Tibial artery (tissue), 4 donors: ENCODE measurements at places on chromosomes 5 and 9.

DNA sequence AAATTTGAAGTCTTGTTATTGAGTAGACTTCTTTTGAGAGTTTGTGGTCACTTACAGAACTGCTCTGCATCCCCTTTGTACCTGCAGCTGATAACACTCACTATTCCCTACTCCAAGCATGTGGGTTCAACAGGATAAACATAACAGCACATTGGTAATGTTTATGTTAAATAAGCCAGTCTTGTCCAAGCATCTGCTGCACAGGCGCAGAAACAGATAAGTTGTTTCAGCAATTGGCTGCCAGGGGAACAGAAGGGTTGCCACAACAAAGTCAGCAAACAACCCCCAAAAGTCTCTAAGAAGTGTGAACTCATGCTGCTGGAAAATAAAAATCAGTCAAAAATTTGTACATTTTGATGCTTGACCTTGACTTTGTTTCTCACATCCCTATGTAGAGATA lies 174.6 kb downstream of the GDNF start:
- DNase-seq: no peak

DNA sequence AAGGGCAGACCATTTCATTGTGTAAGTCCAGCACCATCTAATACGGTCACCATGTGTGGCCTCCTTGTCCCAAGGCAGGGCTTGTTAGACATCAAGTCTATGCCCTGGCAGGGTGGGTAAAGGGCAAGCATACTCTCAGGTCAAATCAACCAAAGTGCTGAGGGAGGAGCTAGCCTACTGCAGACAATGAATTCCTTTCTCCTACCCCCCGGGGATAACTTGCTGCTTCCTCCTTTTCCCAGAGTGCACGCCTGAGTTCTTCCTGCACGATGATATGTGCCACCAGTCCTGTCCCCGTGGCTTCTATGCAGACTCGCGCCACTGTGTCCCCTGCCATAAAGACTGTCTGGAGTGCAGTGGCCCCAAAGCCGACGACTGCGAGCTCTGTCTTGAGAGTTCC lies 71.4 kb downstream of the RFK start:
- DNase-seq: no peak

GRCh38 chr5:39082995-39083394 lies 8.8 kb upstream of the RICTOR start:
- no peak for DNase-seq

- DNase-seq: no peak
Measured at GRCh38 chr9:125633116-125633745, 73.8 kb downstream of the MAPKAP1 start.

DNA sequence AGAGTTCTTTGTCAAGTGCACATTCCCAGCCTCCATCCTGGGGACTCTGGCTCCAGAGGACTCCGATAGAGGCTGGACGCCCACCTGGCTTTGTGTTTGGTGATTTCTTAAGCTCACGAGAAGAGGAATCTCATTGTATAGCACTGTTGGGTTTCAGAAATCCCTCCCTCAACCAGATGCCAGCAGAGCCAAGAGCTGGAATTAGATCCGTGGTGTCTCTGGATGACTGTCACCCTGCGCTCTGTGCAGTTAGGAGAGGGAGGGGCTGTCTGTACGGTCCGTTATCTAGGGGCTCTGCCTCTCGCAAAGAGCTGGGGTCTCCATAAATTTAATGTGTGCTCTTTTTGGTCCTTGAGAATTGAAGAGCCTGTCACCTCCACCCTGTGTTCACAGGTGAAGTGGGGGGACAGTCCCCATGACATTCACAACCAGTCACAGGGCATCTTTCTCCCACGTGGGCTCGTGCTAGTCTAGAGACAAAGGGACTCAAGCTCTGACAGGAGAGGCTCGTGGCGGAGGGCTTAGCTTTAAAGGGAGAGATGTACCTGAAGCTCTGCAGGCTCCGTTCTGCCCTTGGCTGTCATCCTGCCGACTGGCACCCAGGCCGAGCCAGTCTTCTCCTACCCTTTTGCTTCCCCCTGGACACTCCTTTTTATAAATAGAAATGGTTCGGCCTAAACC lies 41.4 kb downstream of the FAM78A start:
- no peak for DNase-seq

DNA sequence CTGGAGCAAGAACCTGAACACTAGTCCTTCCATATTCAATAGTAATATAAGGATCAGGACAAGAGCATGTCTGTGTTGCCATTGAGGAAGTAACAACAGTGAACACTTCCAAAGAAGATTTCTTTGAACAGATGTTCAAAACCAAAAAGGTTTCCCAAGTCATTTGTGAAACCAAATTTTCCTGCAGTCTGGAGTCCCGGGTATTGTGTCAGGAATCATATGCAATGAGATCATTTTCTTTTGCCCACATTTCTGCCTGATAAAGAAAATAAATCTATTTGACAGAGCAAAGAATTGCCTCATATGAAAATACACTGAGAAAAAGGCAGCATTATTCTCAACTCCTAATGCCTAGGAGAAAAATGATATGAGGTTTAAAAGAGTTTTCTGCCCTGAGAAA lies 151.7 kb downstream of the SNX18 start:
- DNase-seq: no peak

- no peak for DNase-seq
Measured at GRCh38 chr9:127723444-127723843, 7.6 kb downstream of the TTC16 start.

- no peak for DNase-seq
Measured at GRCh38 chr9:135949501-135950134, 11.6 kb downstream of the UBAC1 start.

GRCh38 chr5:150219142-150219541 lies 29.3 kb downstream of the SLC6A7 start:
- DNase-seq: no peak

- peak; percentile 5 for DNase-seq
Measured at GRCh38 chr5:138963763-138964371, 88.7 kb upstream of the LRRTM2 start.

DNA sequence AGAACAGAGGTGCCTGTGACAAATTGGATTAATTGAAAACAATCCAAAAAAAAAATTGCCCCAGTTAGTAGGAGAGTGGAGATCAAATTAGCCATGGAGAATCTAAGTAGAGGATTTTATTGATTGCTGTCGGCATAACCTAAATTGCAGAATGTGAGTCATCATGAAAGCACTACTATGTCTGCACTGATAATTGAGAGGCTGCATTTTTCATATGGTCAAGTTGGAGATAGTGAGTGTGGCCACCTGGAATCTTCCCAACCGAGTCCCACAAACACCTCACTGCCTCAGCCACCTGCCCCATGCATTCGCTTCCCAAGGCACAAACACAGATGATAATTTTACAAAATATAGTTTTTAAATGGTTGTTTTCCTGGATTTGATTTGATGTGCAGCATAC lies 123.7 kb downstream of the NTRK2 start:
- DNase-seq: no peak

DNA sequence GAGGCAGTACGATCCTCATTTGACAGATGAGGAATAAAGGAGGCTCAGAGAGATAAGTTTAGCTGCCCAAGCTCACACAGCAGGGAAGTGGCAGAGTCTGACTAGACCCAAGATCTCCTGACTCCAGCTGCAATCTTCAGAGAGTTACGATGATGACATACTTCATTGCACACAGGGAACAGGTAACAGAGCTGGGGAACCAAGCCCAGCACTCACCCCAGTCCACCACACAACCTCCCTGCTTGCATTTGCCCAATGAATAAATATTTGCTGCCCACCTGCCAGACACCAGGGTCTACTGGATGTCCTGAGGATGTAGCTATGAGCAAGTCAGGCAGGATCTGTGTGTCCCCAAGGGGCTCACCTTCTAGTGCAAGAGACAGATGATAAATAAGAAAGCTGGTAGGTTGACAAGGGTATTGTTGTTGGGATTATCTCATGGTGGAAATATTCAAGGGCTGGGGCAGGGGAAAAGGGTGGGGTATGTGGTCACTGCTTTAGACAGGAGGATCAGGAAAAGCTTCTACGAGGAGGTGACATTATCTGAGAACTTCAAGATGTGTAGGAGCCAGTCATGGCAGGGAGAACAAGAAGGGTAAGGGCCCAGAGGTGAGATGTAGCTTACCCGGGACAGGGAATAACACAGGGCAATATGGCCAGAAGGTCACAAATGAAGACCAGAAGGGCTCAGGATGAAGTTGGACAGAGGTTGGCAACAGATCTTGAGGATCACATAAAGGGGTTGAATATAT lies 28.6 kb upstream of the CPEB4 start:
- no peak for DNase-seq

DNA sequence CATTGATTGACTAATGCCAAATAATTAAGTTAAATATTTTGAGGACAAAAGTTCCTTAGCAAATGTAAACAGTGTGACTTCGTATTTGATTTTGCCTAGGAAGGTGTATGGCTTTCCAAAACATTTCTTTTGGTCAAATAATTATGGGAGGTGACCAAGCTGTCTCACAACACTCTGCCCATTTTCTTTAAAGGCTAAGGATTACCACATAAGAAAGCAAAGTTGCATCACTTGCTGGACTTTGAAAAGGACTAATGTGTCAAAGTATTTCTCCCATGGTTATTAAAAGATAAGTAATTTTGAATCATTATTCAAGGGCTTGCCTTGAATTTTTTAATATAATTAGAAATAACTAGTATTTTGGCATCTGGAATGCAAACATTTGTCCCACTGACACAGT lies 74.7 kb downstream of the HAPLN1 start:
- no peak for DNase-seq

DNA sequence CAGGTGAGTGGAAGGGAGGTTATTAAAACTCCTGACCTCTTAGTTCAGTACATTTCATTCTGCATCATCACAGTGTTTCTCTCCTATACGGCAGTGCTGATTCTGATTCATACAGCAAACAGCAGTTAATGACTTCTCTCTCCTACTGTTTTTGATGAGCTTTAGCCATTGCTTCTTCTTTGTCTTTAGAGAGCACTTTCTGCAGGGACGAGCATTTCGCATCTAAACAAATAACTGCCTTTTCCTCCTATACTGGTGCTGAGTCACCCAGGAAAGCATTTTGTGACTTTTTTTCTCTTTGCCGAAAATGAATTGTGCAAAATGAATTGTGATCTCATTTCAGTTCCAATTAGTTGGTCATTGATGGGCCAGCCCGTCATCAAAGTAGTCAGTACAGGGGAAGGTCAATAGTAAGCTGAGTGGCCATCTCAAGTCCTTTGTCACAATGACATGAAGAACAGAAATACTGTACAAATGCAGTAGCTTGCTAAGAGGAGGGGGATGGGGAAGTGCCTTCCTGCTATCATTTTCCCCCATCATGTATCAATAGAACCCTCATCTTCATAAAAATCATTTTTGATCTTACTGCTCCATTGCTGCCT lies 98.5 kb downstream of the INSYN2B start:
- DNase-seq: no peak

GRCh38 chr5:87116825-87117512 lies 150.7 kb upstream of the RASA1 start:
- no peak for DNase-seq

- no peak for DNase-seq
Measured at GRCh38 chr9:104882566-104882965, 45.4 kb downstream of the ABCA1 start.

DNA sequence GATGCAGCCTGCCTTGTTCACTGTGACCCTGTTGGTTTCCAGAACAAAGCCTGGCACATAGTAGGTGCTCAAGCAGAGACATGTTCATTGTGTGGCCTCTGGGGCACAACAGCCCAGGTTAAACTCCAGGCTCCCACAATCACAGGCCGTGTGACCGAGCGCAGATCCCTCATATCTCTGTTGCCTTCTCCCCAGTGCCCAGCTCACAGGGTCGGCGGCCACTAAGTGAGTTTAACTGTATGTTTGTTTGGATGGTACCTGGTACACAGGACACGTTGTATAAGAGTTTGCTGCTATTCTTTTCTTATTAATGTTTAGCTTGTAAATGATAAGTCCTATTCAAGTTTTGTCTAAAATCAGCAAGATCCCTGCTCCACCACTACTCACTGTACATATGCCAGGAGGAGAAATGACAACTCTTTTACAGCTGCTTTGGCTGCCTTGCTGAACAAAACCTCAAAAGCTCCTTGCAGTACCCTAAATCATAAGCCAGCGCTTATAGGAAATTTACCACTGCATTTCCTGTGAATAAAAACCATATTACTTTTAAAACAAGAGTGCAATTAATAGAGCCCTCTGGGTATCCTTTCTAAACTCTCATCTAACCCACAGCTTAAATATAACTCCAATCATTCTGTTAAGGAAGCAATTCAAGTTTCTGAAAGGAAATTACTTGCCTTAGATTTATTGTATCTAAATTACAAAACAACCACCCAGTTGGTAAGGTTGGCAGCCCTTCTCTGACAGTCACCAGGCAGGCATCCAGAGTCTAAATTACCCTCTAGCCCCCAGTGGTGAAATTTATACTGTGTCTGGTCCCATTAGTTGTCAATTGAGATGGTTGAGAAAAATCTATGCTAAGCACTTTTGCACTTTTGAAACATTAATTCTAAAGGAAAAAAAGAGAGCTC lies 379.4 kb downstream of the SEMA5A start:
- no peak for DNase-seq

GRCh38 chr5:172548311-172548731 lies 92.7 kb upstream of the NEURL1B start:
- DNase-seq: no peak

DNA sequence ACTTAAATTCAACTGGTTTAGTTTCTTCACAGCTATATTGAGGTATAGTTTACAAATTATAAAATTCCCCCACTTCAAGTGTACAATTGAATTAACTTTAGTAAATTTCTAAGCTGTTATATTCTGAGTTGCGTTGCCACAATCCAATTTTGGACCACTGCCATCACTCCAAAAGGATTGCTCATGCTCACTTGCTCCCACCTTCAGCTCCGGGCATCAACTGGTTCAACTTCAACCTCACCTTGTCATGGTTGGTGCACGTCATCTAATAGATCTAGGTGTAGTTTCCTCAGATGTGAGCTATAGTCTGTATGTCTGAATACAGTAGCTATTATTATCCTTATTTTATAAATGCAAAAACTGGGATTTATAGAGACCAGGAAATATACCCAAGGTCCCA lies 942.5 kb upstream of the WWC1 start:
- no peak for DNase-seq

- no peak for DNase-seq
Measured at GRCh38 chr9:95385521-95385920, 68.0 kb upstream of the FANCC start.

GRCh38 chr5:172876578-172876977 lies 42.5 kb downstream of the ERGIC1 start:
- DNase-seq: no peak

DNA sequence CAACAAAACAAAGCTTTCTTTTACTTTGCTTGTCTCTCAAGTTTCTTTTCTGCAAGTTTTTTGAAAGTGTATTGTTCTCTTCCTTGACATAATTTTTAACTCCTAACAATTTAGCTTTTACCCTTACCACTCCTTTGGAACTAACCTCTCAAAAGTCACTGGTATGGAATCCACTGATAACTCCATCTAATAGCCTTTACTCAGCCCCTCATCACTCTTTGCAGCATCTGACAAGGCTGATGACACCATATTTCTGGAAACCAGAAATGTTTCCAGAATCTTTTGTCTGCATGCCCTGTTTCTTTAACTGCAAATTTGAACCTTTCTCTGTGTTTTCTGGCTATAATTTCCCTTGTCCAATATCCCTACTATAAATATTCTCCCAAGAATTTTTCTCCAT lies 46.5 kb downstream of the ZNF474 start:
- no peak for DNase-seq

DNA sequence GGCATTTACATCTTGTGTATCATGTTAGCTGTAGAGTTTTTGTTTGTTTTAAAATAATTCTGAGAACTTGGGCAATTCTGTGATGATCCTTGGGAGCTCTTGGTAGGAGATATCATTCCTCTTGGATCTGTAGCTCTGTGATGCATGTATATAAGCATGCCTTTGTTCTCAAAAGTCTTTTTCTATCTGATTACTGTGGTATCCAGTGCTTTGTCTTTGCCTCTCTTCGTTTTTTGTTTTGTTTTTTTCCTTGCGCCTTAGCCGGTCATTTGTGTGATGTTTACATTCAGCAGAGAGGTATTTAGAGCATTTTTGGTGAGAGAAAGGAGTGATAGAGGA lies 110.0 kb downstream of the PAM start:
- no peak for DNase-seq
